ENCODE measurements at places on chromosomes 6 and 20.

DNA sequence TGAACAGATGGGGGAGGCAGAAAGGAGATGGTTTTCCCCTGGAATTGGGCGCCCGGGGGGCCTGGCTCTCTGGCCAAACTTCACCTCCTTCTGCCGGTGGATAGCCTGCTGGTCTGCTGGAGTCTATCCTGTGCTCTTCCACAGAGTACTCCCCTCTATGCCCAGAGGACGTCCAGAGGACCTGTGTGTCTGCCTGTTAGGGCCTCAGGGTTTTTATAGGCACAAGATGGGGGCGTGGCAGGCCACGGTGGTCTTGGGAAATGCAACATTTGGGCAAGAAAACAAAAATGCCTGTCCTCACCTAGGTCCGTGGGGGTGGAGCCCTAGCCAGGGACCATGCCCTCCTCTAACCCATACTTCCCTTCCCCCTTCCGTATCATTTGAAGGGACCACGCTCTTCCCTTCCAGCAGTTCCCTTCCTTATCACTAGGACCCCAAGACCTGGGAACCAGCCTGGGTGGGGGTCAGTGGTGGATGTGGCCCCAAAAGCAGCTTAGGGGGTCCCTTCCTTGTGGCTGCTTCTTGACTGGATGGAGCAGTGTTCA lies 53.6 kb upstream of the ZNF337 start:
- no peak for DNase-seq

DNA sequence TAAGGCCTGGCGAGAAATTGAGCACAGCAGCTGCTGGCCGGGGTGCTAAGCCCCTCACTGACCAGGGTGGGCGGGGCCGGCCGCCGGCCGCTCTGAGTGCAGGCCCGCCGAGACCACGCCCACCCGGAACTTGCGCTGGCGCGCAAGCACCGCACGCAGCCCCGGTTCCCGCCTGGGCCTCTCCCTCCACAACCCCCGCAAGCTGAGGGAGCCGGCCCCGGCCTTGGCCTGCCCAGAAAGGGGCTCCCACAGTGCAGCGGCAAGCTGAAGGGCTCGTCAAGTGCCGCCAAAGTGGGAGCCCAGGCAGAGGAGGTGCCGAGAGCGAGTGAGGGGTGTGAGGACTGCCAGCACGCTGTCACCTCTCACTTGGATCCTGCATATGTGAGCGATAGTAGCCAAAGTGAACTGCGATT lies 251.2 kb downstream of the GJA1 start:
- no peak for DNase-seq

- no peak for DNase-seq
These were observed 329.0 kb downstream of the GJA1 start for GRCh38 chr6:121764493-121764892.

- peak; percentile 40 for DNase-seq
These were observed 106.2 kb downstream of the KIF13A start for GRCh38 chr6:17881085-17881858.

DNA sequence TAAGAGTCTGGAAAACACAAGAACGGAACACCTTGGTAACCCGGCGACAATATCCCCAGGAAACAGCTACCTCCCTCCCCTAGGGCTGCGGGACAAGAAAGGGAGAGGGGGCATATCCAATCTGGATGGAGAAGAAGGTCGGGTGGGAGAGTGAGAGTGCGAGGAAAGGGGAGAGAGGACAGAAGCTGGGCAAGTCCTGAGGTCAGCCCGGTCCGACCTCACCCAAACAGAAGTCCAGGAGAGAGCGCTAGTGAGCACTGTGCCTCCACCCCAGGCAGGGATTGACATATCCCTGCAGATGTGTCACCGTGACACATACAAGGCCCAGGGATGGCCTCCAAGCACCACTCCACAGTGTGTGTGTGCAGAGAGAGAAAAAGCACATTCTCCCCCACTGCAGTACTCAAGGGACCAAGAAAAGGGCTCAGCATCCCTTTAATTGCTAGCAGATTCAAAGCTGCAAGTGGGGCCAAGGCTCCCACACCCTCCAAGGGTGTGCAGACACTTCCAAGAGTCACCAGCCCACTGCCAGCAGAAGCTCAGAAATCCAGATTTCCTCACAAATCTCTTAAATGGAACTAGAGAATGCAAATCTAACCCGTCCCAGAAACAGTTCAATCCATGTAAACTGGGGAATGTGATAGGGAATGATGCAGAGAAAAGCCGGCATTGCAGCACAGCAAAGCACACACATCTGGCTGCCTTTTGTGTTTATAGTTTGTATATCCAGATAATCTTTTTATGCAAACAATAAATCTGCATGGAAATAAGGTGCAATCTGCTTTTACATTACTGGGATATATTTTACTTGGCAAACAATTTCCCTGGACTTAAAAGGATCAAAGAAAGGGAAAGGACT lies 3.1 kb downstream of the PXDC1 start:
- DNase-seq = peak; percentile 79

DNA sequence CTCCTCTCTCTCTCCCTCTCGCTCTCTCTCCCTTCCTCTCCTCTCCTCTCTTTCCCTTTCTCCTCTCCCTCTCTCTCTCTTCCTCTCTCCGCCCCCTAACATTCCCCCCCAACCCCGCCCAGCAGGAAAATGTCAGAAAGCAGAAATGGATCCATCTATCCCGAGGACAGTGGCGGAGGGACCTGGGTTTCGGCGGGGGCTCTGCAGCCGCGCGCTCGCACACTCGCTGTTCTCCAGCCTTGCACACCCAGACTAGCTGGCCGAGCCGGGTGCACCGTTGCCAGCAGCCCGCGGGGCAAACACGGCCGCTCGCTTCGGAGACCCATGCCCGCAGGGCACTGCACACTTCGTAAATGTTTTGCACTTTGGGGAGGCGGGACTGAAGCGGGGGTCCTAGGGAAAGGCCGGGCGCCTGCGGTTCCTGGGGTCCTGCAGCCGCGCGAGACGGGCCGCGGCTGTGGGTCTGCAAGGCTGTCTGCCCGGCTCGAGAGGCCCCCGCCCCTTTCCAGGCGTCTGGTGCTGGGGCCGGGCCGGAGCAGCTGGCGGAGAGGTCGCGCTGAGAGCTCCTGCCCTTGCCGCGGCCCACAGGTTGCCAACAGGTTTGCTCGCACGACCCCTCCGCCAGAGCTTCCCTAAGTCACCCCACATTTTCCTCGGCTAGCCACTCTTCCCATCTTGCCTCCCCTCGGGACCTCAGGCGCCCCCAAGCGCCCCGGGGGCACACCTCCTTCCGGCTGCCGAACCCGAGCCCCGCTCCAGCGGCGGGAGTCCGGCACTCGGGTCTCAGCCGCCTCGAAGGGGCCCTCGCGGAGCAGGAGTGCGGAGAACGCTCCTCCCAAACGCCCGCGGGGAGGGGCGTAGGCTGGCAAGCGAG lies 818 bp upstream of the MDGA1 start:
- DNase-seq = peak; percentile 38

GRCh38 chr6:101706576-101706975 lies 313.1 kb downstream of the GRIK2 start:
- DNase-seq = no peak

DNA sequence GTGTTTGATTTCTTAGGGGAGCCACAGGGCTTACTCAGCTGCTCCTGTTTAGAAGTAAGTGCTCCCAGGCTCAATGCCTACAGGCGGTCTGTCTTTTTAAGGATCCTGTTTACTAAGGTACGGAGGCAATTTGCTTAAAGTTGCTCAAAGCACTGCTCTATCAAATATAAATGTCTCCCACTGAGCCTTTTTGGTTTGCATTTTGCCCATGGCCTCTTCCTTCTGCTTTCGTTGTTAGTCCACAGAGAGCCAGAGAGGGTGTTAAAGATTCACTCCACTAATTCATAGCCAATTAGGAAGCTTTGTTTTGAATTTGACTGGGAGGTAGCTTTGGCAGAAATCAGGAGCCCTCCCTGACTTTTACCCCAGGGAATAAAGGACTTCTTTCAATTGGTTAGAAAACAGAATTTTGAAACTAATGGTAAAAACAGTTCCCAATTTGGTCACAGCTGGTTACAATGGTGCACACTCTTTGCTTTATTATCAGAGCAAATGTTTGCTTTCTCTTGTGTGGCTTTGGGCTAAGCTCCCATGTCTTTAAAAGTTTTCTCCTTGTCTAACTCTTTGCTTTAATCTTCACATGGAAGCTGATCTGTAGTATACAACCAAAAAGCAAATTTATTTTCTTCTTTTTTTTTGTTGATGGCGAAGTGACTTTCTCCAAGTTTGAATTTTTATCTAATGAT lies 126.2 kb downstream of the IMPG1 start:
- no peak for DNase-seq

DNA sequence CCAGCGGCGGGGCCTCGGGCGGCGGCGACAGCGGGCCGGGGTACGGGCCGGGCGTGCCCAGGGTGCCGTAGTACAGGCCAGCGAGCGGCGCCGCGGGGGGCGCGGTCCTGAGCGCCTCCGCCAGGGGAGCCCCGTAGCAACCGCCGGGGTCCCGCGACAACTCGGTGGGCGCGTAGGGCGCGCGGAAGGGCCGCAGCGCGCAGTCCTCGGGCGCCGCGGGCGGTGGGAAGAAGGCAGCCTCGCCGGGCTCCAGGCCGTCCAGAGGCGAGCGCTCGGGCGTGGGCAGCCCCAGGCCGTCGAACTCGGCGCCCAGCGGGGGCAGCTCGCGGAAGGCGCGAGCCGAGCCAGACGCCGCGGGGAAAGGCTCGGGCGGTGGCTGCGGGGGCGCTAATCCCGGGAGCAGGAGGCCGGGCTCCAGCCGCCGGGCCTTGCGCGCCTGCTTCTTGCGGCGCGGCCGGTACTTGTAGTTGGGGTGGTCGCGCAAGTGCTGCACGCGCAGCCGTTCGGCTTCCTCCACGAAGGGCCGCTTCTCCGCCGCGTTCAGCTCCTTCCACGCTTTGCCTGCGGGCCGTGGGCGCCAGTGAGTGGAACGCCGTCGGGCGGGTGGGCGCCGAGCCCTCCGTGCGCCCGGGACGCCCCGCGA lies 916 bp downstream of the SOX18 start:
- no peak for DNase-seq

DNA sequence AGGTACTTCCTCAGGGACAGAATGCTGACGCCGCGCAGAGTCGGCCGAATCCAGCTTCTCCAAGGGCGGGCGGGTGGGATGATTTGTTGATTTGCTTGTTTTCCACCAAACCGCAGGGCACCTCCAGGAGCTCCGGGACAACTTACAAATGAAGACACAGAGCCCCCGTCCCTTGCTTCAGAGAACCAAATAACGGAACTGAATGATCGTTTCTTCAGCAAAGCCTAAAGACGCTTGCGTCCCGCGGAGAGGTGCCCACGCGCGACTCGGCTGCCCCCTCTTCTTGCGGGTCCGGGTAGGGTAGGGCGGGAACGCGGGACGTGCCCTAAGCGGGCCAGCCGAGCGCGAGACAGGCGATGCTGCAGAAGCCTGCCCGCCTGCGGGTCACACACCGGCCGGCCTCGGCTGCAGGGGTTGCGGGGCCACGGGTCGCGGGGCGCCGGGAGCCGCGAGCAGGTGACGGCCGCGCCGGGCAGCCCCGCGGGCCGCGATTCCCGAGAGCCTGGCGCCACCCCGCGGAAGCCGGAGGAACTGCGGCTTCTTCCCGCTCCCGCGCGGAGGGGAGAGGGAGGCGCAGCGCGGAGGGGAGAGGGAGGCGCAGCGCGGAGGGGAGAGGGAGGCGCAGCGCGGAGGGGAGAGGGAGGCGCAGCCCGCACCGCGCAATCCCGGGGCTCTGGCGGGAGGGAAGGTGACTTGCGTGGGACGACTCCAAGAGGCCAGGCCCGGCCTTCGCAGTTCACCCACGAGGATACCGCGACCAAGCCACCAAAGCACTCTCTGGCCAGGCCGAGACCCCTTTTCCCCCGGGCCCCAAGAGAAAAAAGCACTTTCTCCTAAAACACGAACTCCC lies 7.7 kb upstream of the FOXF2 start:
- DNase-seq = no peak

GRCh38 chr6:10526156-10526555 lies 5.0 kb downstream of the GCNT2 start:
- peak; percentile 54 for DNase-seq

DNA sequence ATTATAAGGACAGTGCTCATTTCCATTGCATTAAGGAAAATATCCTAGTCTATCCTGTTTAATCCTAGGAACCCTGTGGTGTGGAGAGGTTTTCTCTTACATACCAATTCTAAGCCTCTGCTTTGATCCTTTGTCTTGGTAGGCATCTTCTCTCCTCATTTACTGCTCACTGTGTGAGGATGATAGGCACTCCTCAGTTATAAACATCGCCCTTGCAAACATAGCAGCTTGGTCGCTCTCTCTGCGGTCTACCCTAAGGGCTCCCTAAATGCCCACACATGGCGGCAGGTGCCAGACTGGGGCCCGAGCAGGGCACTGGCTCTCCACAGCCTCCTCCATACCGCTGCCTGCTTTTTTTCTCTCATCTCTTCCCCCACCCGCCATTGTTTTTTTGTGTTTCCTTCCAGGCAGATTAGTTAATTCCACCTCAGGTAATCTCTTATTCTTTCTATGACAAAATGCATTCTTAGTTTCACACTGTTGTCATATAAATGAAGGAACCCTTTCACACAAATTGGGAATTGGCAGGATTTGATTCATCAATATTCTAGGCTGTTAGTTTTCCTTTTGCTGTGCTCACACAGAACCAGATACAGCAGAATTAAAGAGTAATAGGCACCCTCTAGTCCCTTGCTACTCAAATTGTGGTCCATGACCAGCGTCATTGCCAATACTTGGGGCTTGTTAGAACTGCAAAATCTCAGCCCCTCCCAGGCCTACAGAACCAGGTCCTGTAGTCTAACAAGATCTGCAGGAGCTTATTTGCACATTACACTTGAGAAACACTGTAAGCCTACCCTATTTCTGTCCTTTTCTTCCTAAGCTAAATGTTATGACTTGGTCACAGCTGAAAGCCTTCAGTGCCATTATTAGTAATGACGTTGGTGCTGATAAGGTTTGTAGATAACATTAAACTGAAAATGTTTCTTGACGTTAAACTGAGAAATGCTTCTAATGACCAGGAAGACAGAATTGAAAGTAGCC lies 36.3 kb downstream of the CARMIL1 start:
- DNase-seq = no peak

DNA sequence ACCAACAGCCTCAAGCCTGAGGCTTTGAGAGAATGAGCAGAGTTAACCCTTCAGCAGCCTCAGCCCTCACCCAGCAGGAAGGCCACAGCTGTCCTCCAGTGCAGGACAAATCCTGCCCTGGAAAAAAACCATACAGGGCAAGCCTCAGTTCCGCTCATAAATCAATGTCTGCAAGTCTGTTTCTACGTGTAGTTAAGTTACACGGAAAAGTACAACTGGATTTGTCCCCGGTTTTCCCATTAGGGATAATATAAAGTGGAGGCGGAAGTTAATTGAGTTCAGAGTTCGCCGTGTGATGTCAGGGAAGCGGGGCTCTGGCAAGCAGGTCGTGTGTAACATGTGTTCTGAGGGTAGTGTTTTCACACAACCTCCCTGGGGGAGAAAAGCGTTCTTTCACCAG lies 44.2 kb upstream of the EYA2 start:
- no peak for DNase-seq

Measured in iris pigment epithelial cell (primary cell).